ENCODE measurements at places on chromosomes 1 and 21. TPM values are rescaled to one million over a fixed set of nuclear protein-coding genes. Genes with fewer than 3 reads are reported as not detected.

- DNase-seq: no peak
These were observed at the start of gene FCGR3B for GRCh38 chr1:161631076-161631475. Gene FCGR3B, minus strand, starts transcription at chr1:161631176. Its CDS starts 82 bp downstream, at chr1:161631094.

GRCh38 chr1:942864-943533 lies 16.1 kb downstream of the NOC2L start:
- no peak for DNase-seq

DNA sequence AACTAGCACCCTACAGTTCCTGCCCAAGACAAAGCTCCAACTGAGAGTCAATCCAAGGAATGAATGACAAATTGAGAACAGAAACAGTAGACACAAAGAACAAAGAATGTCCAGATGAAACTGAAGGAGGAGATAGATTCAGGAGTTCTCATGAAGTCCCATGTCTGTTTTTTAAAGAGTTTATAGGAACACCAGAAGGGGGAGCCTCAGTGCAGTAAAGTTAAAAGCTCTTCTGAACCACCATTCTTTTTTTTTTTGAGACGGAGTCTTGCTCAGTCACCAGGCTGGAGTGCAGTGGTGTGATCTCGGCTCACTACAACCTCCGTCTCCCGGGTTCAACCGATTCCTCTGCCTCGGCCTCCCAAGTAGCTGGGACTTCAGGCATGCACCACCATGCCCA lies 323.6 kb downstream of the MRPL39 start:
- no peak for DNase-seq

- DNase-seq: no peak
These were observed 8.6 kb upstream of the IL20 start for GRCh38 chr1:206856674-206857464.

AADACL4 gene
- total RNA-seq: not detected

GRCh38 chr1:147717051-147717705 lies 43.2 kb downstream of the GJA5 start:
- DNase-seq: no peak

- no peak for DNase-seq
These were observed 95.1 kb downstream of the DNTTIP2 start for GRCh38 chr1:93783876-93784275.

- no peak for DNase-seq
These were observed 24.4 kb downstream of the EFCAB7 start for GRCh38 chr1:63547621-63548294.

PER3 gene
- total RNA-seq: 5.8 TPM

DNA sequence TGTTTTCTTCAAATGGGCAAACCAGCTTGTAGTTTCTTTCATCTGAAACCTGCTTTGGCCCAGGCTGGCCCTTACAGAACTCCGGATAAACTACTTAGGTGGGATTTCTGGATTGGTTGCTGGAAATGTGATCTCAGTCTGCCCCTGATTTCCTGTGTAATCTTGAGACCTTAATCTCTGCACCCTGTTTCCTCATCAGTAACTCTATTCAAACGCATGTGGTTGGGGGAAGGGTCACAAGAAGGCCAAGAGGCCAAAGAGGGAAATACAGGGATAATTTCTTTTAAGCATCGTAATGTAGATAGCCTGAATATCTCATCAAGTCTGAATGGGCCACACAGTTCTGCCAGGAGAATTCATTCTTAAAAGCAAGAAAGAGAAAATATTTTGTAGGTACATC lies 483.6 kb downstream of the LTN1 start:
- DNase-seq: no peak

ITLN1 gene
- 0.45 TPM for total RNA-seq

SPRR2B gene
- not detected for total RNA-seq

DNA sequence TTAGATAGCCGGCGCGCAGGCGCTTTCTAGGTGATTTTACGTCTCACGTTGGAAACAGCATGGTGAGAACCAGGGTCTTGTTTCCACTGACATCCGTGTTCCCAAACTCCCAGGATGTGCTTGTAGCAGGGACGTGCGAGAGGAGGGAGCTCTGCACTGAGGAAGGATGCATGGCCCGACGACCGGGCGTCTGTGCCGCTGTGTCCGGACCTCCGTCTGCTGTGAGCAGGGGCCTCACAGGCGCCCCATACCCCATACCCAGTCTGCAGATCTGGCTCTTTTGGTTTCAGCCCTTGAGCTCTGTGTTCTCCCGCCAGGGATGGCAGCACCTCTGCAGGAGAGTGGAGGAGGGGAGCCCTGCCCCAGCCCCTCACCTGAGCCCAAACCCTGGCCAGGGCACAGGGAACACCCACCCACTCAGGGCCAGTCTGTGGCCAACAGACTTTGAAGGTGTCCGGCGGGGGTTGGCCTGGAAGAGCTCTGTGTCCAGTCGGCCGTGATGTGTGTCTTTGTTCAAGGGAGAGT lies 67.2 kb upstream of the COL6A1 start:
- DNase-seq: no peak

DNA sequence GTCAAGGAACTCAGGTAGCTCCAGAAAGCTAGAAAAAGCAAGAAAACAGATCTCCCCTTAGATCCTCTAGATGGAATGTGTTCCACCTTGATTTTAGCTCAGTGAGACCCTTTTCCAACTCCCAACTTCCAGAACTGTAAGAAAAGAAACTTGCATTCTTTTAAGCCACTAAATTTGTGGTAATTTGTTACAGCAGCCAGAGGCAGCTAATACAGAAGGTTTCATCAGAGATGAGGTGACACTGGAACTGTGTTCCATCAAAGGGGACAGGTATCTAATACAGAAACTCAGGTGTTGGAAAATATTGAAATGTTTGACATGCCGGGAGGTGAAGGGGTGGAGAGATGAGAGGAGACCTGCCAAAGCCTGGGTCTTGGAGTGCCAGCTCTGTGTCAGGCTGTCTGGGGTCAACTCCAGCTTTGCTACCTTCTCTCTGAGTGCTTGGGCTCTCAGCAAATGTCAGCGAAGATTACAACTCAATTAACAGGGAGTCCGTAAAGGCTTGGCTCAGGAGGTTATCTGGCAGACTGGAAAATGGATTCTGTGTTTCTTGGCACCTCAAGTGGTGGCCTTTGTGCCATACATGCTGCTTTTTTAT lies 71.3 kb downstream of the PLPP3 start:
- DNase-seq: no peak

DNA sequence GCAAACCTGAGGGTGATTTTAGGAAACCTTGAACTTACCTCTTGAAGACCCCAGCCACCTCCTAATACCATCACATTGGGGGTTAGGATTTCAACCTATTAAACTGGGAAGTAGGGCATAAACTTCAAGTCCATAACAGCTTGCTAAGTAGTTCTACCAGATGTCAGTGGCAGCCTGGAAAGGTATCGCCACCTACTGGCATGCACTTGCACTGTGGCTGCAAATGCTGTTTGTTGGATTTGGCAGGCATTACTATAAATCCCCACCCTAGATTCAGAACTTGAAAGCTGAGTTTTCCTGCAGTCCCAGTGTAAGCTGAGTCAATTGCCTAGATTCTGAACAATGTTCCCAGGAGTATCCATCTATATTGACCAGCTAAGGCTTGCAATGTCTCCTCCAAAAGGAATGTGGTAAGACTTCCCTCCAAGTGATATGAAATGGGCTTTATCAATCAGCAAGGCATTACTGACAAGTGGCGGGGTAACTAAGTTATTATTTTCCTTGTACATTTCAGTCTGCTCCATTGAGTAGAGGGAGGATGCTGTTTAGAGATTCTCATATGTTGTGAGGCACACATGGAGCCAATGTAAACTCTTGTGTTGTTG lies 474.5 kb downstream of the PTPRC start:
- DNase-seq: no peak

- no peak for DNase-seq
These were observed 47.1 kb upstream of the NEK2 start for GRCh38 chr1:211722277-211723175.

- no peak for DNase-seq
These were observed 525.7 kb downstream of the NPHP4 start for GRCh38 chr1:5466487-5466886.

S100A16 gene
- total RNA-seq: 18.1 TPM

SUSD4 gene
- total RNA-seq: 25.3 TPM

DNA sequence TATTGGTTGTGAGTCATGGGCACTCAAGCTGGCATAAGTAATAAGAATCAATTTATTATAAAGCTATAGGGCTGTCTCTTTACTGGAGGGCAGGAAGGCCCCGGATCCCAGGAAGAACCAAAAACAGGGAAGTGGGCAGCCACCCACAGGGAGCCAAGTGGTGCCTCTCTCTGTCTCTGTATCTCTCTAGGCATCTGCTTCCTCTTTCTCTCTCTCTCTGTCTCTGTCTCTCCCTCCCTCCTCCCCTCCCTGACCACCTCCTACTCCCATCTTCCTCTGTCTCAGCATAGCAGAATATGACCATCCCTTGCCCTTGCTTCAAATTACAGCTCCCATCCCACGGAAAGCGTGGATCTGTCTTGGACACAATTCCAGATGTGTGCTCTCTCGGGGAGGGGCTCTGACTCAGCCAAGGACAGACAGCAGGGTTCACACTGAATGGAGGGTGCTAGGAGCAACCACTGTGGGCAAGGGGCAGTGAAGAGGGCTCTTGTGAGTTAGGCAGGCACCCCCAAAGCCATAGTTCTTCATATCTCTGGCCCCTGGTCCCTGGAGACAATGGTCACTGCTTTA lies 80.4 kb upstream of the LPGAT1 start:
- no peak for DNase-seq

AMY1C gene
- not detected for total RNA-seq

DNA sequence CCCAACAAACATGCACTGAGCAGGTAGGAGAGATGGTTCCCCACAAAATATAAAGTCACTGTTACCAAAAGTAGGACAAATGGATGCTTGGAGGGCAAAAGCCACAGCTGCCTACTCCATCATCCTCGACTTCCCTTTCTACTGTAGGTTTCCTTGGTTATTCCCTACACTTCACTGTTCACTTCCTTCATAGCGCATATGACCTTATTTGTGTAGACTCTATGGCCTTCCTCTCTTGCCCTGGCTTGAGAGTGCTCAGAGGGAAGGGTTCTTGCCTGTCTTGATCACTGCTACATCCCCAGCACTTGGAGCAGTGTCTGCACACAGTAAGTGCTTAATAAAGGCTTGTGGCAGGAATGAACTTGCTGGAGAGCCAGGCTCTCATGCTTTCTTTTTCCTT lies 14.6 kb upstream of the TRNP1 start:
- no peak for DNase-seq

GRCh38 chr1:19206947-19207346 lies 3.1 kb downstream of the UBR4 start:
- no peak for DNase-seq

DNA sequence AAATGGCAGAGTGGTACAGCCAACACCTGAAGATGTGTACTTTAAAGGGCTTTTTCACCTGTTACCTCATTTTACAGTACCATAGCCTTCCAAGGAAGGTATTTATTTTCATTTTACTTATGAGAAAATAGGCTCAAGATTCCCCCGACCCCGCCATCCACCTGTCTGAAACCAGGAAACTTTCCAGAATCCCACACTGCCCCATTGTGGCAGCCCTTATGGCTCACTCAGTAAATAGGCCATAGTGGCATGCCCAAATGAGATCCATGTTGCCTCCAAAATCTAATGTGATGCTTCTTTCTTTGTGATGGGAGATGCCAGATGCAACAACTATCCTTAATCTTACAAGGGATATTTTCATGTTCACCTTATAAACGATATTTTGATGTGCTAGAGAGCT lies 97.8 kb downstream of the EBNA1BP2 start:
- no peak for DNase-seq

FMOD gene
- 1.6 TPM for total RNA-seq

GRCh38 chr21:44510508-44511218 lies 29.3 kb downstream of the KRTAP10-1 start:
- peak; percentile 8 for DNase-seq

DNA sequence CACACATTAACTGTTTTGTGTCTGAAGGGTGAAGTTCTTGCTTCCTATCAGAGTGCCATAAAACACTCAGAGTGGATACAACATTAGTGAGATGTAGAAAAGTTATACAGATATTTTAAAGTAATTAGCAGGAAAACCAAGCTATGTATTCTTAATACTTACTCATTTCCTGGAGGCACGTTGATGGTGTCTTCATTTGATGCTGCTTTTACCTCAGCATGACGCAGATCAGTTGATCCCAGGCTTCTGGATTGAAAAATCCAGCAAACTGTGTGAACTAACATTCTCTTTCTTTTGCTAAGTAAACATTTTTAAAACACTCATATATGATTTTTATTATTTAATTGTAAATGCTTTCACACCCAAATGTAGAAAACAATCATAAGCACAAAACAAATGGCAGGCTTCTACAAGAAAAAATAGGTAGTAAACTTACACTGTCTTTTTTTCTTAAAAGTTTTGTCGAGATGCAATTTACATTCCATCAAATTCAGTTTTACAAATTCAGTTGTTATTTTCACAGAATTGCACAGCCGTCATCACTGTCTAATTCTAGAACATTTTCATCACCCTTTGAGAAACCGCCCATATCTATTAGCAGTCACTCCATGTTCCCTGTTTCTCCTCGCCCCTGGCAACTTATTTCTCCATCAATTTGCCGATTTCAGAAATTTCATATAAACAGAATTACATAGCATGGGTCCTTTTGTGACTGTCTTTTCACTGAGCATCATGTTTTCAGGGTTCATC lies 198.9 kb downstream of the LRRC7 start:
- DNase-seq: no peak

GRCh38 chr1:154167461-154167860 lies 12.6 kb upstream of the NUP210L start:
- DNase-seq: no peak

DNA sequence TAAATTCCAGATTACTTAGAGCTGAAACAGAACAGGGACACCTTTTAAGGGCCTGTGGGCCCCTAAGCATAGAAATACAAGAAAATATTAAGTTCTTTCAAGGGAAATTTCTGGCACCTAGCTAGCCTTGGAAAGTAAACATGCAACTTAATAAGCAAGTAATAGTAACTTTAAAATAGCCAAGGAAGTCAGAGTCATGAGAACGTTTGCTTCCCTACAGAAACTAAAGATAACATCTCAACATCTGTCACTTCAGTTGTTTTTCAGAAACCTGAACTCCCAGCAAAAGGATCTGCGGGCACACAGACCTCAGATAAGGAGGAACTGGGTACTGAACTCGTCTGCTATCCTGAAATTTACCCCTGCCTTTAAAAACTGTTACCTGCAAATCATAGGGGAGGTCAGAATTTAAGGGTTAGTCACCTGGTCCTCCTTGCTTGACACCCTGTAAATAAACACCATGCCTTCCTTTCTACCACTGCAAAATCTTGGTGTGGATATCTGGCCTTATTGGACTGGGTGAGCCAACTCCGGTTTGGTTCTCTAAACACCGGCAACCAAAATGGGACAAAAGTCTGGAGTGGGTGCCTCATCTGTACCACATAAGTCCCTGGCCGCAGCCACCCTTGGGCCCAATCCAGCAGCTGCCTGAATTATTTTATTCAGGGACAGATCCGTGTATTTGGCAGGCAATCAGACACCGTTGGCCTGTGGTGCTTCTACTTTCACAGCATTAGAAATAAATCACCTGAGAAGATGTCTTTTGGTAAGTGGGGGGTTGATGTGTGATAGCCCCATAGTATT lies 27.9 kb downstream of the NRDC start:
- DNase-seq: peak; percentile 10

HAO2 gene
- not detected for total RNA-seq

VCAM1 gene
- total RNA-seq: 22.4 TPM

PLEKHO1 gene
- total RNA-seq: 40.6 TPM
